T-helper 17 cell (primary cell): ENCODE measurements at places on chromosomes 5 and 9.

DNA sequence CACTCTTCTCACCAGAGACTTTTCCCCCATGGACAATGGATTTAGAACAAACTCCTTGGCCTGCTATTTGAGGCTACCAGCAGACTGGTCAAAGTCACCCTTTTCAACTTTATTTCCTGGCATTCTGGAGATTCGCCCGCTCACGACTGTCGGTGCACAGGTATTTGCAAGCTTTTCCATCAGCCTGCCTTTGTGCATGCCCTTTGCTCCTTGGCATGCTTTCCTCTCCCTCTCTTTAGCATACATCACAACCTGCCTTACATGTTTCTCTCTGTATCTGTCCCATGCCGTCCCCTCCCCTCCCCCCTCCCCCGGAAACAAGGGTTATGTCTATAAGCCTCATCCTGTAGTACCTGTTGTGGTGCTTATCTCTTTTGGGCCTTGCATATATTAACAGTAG is 257.1 kb downstream of the AOPEP start:
- H3K27ac ChIP-seq: no peak overlapping the region
- H3K27me3 ChIP-seq: no peaks in the 10 kb centered on the region
- no peak for DNase-seq
- peaks cover 7% of the 10 kb centered on the region for H3K4me1 ChIP-seq
- no peak overlapping the region for H3K4me3 ChIP-seq
- H3K36me3 ChIP-seq: peaks cover 3% of the 10 kb centered on the region

DNA sequence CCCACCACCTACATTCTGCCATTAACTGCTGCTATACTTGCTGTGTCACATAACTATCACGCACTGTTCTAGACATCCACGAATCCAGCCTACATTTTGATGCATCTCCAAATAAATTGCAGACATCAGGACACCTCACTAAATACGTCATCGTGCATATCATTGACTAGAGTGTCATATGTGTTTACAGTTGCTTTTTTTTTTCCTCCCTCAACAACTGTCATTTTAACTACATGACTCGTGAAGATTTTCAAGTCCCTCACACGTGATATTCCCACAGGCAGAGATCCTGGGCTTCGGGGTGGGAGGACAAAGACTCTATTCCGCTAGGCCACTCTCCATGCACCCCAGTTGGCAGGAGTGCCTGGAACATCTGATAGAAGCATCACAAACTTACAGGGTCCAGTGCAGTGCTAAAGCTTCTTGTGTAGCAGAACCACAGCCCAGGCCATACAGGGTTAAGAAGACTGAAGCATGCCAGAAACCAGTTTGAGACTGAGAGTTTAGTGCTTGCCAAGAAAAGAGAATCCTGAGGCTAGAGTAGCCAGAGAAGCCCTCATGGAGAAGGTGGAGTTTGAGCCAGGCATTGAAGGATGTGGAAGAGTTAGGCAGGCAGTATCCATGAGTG is 1.1 kb downstream of the PCYOX1L start:
- H3K4me1 ChIP-seq: peaks cover 56% of the 10 kb centered on the region
- DNase-seq: no peak
- peak overlapping the region; percentile 95 for H3K27ac ChIP-seq
- peaks cover 8% of the 10 kb centered on the region for H3K36me3 ChIP-seq
- H3K4me3 ChIP-seq: peak overlapping the region; percentile 97

DNA sequence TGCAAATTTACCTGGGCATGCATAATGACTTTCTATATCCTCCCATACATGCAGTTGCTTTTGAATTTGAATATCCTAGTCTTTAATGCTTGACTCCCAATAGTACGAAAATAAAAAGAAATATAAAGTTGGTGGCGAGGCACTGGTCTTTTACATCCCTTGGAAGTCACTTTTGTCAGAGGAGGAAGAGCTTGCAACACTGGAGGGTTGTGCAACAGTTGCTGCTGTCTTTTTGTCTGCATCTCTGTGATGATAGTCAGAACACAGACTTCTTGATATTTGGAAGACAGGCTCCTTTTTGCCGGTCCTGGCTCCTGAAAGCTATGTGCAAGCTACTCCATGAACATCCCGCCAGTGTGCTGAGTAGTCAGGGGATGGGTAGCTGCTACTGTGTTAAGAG is 16.8 kb upstream of the SGCD start:
- DNase-seq: no peak
- no peak overlapping the region for H3K27ac ChIP-seq
- H3K27me3 ChIP-seq: no peaks in the 10 kb centered on the region
- no peaks in the 10 kb centered on the region for H3K4me1 ChIP-seq
- no peak overlapping the region for H3K4me3 ChIP-seq

DNA sequence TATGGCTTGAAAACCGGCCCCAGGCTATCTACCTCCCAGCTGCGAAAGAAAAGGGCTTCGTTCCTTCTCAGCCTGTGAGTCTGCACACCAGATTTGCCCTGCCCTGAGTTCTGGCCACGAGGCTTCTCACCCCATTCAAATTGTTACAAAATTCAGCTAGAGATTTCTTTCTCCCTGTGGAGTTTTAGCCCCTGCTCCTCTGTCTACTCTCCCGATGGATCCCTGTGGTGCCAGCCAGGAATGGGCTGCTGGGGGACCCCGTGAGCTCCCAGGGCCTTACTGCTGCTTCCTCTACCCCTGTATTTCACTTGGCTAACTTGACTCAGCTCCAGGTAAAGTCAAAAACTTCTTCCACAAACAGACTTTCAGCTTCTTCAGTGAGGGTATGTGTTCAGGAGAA is 9.3 kb upstream of the RNF20 start:
- no peak for DNase-seq
- H3K27ac ChIP-seq: no peak overlapping the region
- H3K27me3 ChIP-seq: peaks cover 60% of the 10 kb centered on the region
- peaks cover under 1% of the 10 kb centered on the region for H3K4me1 ChIP-seq

DNA sequence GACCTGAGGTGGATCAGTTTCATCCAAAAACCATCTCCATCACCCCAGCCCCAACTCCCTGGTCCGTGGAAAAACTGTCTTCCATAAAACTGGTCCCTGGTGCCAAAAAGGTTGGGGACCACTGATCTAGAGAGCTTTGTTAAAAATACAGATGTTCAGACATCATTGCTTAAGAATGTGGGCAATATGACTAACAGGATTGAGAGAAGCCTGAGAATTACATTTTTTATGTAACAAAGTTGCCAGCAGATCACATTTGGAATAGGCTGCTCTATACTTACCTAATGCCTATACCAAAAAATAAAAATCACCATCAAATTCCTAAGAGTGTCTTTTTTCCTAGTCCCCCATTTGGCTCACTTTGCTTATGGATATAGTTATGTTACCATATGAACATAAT is 143.3 kb downstream of the RAPGEF6 start:
- H3K27ac ChIP-seq: peak overlapping the region; percentile 4
- H3K4me1 ChIP-seq: peaks cover 20% of the 10 kb centered on the region
- no peak for DNase-seq
- H3K27me3 ChIP-seq: no peaks in the 10 kb centered on the region

GRCh38 chr5:83714810-83715209 is 5.8 kb downstream of the HAPLN1 start:
- H3K27me3 ChIP-seq: peaks cover 50% of the 10 kb centered on the region
- H3K4me1 ChIP-seq: peaks cover 2% of the 10 kb centered on the region
- H3K4me3 ChIP-seq: no peak overlapping the region
- DNase-seq: no peak

DNA sequence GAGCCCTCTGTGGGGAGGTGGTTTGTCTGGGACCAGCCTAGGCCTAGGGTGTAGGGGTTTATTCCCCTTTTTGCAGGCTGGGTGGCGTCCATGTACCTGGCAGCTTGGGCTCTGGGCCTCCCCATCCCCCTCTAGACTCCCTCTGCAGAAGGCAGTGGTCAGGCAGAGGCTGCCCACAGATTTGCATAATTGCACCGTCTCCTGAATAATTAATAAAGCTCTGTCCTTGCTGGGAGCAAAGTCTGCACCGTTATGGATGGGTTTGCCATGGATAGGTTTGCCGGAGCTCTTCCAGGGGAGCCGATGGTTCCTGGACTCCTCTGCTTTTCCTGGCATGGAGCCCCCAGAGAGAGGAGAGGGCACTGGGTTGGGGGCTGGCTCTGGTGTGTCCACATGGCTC is 60.4 kb downstream of the DAB2IP start:
- H3K4me1 ChIP-seq: no peaks in the 10 kb centered on the region
- no peak for DNase-seq
- H3K27ac ChIP-seq: no peak overlapping the region
- peaks cover 41% of the 10 kb centered on the region for H3K27me3 ChIP-seq

- no peaks in the 10 kb centered on the region for H3K36me3 ChIP-seq
- no peak for DNase-seq
- H3K4me3 ChIP-seq: no peak overlapping the region
Measured at GRCh38 chr5:78500028-78500427, 139.6 kb downstream of the SCAMP1 start.
